ENCODE measurements at places on chromosomes 5 and 9.

- DNase-seq: no peak
Measured at GRCh38 chr9:68775003-68775730, 70.1 kb downstream of the PIP5K1B start.

DNA sequence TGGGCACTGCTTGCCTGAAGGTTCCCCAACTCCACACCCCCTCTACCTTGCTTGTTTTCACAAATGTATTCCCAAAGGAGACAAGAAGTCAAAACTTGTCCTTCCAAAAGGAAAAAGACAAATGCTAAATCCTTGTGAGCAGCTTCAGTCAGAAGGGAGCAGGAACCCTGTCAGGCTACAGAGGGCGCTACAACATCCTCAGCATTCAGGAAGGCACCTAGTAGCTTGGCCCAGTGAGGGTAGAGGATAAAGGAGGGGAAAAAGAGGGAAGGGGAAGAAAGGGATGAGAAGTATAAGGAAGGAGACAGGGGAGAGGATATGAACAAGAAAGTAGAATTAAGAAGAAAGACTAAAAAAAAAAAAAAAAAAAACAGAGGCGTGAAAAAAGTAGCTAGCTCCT is 97.5 kb downstream of the MLLT3 start:
- DNase-seq: no peak

DNA sequence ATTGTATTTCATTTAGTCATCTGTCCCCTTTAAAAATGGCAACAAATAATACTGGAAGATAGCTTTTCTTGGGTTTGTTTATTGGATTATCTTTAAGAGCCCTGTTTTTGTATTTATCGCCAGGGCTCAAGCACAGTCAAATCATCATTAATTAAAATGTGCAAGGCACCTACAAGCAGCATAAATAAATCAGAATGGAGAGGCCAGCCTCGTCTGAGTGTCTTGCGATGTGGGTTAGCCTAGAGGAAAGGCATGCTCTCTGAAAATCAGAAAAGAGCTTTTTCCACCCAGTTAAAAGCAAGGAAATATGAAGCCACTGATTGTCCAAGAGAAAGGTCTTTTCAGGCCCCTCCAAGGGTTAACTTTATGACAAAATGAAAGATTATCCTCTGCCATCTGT is 31.8 kb downstream of the ZFAND5 start:
- DNase-seq: no peak

GRCh38 chr5:41200506-41200905 is 12.8 kb downstream of the C6 start:
- DNase-seq: no peak

DNA sequence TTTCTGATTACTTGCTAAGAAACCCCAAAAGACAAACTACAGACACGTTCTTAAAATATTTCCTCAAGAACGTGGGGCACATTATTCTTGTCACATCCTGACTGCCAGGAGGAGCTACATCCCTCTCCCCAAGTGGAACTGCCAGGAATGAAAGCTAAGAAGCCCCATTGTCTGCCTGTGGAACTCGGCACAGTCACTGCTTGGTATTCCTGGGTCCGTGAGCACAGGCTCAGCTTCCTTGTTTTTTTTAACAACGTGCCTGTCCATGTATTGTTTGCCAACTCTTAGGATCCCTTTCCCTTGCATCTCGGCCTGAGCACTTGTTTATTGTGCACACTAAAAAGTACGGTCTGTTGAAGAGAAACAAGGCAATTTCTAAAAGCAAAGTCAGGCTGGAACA is 47.0 kb upstream of the SELENOP start:
- DNase-seq: no peak

GRCh38 chr5:134112726-134113362 is 1.6 kb upstream of the TCF7 start:
- no peak for DNase-seq

- DNase-seq: peak; percentile 34
Measured at GRCh38 chr9:15104826-15105420, 194.7 kb upstream of the FREM1 start.

- no peak for DNase-seq
Measured at GRCh38 chr5:82347201-82347865, 69.2 kb upstream of the RPS23 start.

DNA sequence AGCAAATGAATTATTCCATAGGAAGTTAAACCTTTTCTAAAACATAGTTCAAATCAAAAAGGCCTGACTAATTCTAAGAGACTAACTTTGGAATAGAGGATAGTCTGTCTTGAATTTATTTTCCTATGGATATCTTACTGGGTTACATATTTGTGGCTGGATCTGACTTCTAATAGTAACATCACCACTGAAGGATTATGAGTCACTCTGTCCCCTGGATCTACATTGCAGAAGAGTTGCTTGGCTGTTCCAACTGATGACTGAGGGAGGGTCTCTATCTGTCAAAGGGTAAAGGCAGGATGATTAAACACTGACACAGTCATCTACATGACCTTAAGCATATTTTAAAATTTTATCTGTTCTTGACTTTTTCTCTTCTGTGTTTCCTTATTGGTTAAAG is 119.6 kb upstream of the FST start:
- DNase-seq: no peak

GRCh38 chr5:128764601-128765310 is 200.5 kb upstream of the SLC27A6 start:
- DNase-seq: no peak

GRCh38 chr9:76023715-76024195 is 133.3 kb downstream of the PCSK5 start:
- no peak for DNase-seq

DNA sequence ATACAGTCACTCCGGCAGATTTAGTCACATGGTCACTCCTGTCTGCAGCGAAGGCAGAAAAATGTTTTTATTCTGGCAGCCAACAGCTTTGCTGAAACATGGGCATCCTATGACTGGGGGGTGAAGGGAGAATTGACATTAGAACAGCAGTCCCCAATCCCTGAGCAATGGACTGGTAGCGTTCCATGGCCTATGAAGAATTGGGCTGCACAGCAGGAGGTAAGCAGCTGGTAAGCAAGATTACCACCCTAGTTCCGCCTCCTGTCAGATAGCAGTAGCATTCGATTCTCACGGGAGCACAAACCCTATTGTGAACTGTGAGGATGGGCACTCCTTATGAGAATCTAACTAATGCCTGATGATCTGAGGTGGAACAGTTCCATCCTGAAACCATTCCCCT is 93.1 kb upstream of the FTMT start:
- no peak for DNase-seq

DNA sequence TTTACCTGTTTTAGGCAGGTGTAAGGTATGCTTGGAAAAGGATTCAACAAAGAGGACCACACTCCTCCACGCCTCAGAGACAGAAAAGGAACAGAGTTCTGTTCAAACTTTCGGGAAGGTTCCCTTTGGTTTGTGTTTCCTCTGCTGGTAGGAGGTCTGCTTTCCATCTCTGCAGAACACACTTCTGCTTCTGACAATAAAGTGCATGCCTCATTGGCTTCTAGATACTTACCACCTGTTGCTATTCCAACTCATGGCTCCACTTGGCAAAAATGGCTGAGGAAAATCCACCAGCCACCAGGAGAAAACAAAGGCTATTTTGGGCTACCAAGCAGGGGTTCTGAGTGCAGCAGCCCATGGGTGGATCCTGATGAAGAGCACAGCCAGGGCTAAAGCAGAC is 112.7 kb downstream of the NRG2 start:
- DNase-seq: no peak

DNA sequence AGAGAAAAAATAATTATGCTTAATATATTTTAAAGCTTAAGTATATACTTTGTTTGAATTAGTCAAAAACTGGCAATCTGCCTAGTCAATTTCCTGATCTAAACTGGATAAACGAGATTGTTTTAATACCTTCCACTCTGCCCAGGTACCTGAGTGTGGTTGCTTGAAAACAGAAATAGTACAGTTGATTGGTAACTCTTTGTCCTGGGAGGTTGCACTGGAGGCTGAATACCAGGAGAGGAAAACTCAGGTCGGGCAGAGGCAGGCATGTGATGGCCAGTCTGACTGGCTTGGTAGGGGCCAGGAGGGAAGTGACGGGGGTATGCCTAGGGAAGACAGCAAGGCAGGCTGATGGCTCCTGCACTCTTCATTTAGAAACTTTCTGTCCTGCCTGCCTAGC is 80.2 kb downstream of the PIK3R1 start:
- DNase-seq: no peak

GRCh38 chr9:133531293-133531692 is 3.2 kb upstream of the ADAMTSL2 start:
- DNase-seq: no peak

- no peak for DNase-seq
Measured at GRCh38 chr5:146623666-146624065, 107.7 kb upstream of the GPR151 start.

DNA sequence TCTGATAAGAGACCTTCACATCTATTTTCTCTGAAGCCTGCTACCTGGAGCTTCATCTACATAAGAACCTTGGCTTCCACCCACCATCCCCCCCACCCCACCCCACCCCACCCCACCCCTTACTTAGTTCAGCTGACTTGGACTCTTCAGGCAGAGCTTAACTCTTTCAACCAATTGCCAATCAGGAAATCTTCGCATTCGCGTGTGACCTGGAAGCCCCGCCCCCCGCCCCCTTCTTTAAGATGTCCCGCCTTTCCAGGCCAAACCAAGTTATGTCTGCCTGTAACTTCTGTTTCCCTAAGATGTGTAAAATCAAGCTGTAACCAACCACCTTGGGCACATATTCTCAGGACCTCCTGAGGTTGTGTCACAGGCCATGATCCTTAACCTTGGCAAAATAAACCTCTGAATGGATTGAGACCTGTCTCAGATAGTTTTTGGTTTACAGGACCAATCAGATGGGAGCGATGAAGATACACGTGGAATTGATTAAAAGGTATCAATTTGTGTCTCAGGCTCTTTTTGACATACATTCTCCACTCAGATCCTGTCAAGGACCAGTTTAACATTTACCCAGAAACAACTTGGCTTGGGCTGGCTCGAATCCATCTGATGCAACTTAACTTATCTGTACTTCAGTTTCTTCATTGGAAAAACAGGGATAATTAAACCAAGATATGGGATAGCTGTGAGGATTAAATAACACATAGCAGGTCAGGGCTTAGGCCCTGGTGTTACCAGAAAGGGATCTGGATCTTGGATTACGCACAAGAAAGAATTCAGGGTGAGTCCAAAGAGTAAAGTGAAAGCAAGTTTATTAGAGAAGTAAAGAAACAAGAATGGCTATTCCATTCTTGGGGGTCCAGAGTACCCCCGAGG is 43.6 kb downstream of the GALNT12 start:
- DNase-seq: no peak

- peak; percentile 47 for DNase-seq
Measured at GRCh38 chr5:151074557-151074956, 6.3 kb downstream of the TNIP1 start.

- DNase-seq: no peak
Measured at GRCh38 chr5:151005187-151005949, 15.0 kb upstream of the GPX3 start.

All from suppressor macrophage treated with lipopolysaccharide for 1 hour (primary cell).